ENCODE measurements at places on chromosomes 12 and 14.

GRCh38 chr14:31696378-31696777 lies 135.2 kb downstream of the NUBPL start:
- DNase-seq: no peak

DNA sequence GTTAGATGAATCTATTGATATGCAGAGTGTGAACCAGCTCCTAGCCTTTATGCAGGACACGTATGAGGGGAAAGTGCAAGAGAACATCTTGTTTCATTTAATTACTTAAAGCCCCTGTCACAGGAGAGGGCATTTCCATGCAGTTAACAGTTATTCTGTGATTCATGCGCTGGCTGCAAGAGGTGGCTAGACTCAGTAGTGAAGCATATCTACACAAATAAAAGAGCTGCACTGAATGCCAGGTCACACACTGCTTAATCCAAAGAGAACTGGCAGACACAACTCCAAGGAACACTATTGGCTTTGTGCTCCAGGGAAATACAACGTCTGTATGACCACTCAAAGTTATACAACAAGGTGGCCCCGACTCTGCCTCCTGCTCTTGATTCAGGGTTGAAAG lies 394.1 kb downstream of the C12orf75 start:
- peak; percentile 37 for DNase-seq

GRCh38 chr12:16359512-16360491 lies 12.4 kb downstream of the MGST1 start:
- no peak for DNase-seq

DNA sequence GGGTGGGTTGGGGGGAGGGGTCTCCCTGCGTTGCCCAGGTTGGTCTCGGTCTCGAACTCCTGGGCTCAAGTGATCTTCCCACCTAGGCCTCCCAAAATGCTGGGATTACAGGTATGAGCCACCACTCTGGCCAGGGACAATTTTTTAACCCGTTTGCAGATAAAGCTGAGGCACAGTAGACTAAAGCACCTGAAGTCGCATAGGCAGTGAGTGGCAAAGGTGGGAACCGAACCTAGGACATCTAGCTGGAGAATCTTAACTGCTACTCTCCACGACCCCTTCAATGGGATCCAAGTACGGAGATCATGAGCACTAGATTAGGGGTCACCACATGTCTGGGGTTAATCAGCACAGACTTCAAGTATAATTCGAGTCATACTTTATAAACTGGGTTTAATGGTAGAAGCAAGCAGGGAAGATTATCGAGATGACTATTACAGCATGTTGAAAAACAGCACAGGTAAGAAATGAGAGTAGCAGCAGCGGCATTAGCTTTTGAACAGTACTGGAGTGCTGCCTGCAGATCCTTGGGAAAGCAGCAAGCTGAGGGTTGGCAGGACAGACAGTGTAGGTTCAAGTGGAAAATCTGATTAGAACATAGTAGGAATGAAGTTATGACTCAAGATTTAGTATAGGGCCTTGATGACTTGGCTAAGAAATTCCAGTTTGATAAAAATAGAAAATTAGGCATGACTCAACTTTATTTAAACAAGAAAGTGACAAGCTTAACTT lies 23.9 kb downstream of the NID2 start:
- no peak for DNase-seq

- no peak for DNase-seq
Measured at GRCh38 chr12:112381406-112381882, 787 bp downstream of the HECTD4 start.

DNA sequence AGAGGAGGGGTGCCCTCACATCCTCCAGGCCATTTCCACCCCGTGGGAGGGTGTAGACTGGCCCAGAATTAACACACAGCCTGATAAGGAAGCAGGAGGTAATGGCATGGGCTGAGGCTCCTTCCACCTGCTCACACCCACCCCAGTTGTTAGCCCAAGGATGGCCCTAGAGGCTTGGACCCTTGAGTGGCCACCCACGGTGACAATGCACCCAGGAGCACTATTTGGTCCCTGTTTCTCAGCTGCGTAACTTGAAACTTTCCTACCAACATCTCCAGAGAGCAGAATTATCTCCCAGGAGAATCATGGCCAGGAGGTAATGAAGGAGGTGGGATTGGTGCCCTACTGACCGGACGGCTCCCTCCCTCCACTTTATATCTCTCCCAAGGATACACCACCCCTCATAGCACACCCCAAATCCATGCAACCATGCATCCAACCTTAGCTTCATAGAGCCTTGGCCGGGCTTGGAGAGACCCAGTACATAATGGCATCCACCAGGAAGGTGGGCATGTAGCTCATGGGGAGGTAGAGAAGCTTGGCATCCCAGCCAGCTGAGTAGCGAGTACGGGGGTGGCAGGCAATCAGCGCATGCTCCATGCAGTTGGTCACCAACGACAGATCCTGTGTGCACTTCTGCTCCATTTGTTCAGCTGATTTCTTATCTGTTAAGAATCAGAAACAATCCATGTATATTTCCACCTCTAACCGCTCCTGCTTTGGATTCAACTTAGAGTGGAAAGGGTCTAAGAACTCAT lies 5.6 kb downstream of the RDH16 start:
- DNase-seq: no peak

All from dorsolateral prefrontal cortex (tissue), 122 donors.